ENCODE measurements at places on chromosomes 2 and 18.

DNA sequence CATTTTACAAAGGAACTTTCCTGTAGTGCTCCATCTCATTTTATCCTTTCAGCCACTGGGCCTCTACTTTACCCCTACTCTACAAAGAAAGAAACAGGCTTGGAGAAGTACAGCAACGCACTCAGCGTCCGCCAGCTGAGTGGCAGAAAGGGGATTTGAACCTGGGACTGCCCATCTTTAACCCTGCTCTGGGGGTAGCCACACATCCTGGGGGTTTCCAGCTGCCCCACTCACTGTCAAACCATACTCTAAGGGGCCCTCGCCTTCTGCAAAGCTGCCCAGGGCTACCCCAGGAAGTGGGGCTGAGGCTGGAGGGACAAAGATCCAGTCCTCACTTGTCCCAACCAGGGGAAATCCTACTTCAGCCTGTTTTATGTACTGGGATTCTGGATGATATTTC is 17.9 kb downstream of the HS1BP3 start:
- no peak for DNase-seq

DNA sequence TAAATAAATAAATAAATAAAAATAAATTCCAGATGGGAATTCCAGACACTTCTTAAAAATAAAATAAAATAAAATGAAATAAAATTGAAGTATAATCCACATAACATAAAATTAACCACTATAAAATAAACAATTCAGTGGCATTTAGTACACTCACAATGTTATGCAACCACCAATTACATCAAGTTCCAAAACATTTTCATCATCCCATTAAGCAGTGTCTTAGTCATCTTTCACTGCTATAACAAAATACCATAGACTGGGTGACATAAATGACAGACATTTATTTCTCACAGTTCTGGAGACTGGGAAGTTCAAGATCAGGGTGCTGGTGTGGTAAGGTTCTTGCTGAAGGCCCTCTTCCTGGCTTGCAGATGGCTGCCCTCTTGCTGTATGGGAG is 22.6 kb upstream of the PROKR1 start:
- no peak for DNase-seq

- no peak for DNase-seq
Observed at GRCh38 chr2:62745891-62746481, 40.5 kb downstream of the EHBP1 start.

DNA sequence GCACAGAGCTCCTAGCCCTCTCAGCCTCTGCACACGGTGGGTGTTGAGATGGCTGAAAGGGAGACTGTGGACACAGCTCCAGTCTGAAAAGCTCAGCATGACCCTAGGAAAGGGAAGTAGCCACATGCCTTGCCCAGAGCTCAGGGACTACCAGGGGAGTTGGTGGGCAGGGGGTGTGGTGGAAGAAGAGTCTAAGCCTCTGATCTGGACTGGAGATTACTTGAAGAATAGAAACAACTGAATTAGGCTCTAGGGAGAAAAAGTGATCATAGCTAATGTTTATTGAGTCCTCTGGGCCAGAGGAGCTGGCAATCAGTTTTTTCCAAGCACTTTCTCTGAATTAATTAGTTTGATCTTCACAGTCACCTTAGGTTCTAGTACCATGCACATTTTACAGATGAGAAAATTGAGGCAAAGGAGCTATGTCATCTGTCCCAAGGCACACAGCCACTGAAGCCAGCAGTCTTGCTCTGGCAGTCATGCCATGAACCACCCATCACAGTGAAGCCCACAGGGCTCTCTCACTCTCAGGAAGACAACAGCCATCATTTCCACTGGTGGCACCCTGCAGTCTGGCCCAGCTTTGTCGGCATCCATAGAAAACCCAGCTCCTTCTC is 10.3 kb downstream of the SDC1 start:
- no peak for DNase-seq

DNA sequence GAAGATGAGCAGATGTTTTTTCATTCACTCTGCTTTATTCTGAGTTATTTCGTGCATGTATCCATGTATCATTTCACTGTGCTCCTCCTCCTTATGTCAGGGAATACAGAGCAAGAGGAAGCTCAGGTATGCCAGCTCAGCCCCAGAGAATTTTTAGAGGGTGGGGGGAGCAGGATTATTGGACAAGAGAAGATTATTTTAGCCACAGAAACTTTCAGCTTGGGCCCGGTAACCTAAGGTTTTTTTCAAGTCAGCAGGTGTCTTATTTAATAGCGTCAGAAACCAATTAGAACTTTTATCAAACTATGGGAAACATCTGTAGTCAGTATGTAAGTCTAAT is 232.9 kb upstream of the SIX3 start:
- DNase-seq = no peak

- DNase-seq = no peak
Observed at GRCh38 chr2:6202756-6203155, 510.6 kb downstream of the SOX11 start.

DNA sequence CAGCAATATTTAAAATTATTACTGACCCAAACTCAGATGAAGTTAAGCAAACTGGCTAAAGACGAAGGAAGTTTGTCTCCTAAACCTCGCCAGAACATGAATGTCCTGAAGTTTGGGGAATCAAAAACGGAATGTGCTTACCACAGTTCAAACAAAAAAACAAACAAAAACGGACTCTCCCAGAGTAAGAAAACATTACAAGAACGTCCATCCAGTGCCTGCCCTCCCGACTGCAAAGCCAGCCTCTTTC is 1.1 kb downstream of the KANSL1L start:
- no peak for DNase-seq

- no peak for DNase-seq
Observed at GRCh38 chr2:173590276-173590861, 235.7 kb downstream of the CDCA7 start.

Measured in CD4-positive, CD25-positive, alpha-beta regulatory T cell (primary cell).